ENCODE measurements at places on chromosomes 4 and X.

GRCh38 chr4:143355540-143356217 lies 19.0 kb downstream of the GAB1 start:
- DNase-seq = no peak

- DNase-seq = no peak
Observed at GRCh38 chr4:3827616-3828492, 61.7 kb downstream of the ADRA2C start.

- DNase-seq = no peak
Observed at GRCh38 chr4:133390198-133390855, 241.2 kb downstream of the PCDH10 start.

- DNase-seq = no peak
Observed at GRCh38 chrX:150889131-150889530, 9.3 kb downstream of the CD99L2 start.

All from HEK293T (cell line).